ENCODE measurements at places on chromosomes 4 and X. TPM values are rescaled to one million over a fixed set of nuclear protein-coding genes. Genes with fewer than 3 reads are reported as not detected.
A peak's percentile ranks its signal among the peaks of the same experiment; 100 is the strongest.

- H3K27me3 ChIP-seq = peaks cover 6% of the 10 kb centered on the region
- no peaks in the 10 kb centered on the region for H3K36me3 ChIP-seq
- no peak for DNase-seq
- H3K27ac ChIP-seq = no peak overlapping the region
- no peaks in the 10 kb centered on the region for H3K4me1 ChIP-seq
Observed at GRCh38 chr4:72318421-72319170, 250.4 kb downstream of the ADAMTS3 start.

DNA sequence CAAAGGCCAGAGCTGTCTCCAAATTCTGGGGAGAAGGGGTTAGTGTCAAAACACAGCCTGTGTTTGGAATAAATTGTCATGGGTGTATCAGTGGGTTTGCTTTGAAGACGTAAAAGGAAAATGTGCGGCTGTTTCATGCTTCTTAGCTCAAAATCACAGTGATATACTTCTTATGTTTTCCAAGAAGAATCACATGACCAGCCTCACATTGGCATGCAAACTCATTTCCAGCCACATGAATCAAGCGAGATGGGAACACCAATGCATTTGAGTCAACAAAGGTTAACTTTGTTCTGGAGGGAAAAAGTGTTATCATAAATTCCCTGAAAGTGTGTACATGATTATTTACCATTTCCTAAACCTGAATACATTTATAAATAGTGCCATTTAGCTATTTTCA lies 19.0 kb upstream of the SPP1 start:
- no peaks in the 10 kb centered on the region for H3K36me3 ChIP-seq
- H3K4me3 ChIP-seq = no peak overlapping the region
- no peak for DNase-seq

DNA sequence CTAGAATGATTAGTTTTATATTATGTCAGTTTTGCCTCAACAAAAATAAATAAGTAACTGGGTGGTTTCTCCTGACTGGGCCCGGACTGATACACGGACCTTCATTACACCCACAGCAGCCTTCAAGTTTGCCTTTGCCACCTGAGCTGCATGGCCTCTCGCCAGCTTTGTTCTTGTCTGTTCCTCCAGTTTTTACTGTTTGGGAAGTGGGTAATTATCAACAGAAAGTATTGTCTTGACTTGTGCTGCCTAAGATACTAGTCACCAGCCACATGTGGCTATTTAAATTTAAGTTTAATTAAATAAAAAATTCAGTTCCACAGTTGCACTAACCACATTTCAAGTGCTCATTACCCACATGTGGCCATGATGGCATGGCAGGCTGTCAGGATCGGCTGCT lies 74.7 kb upstream of the INTU start:
- DNase-seq = no peak
- no peaks in the 10 kb centered on the region for H3K4me1 ChIP-seq
- no peaks in the 10 kb centered on the region for H3K36me3 ChIP-seq
- H3K27ac ChIP-seq = no peak overlapping the region

- no peaks in the 10 kb centered on the region for H3K4me1 ChIP-seq
- no peak overlapping the region for H3K27ac ChIP-seq
- H3K27me3 ChIP-seq = no peaks in the 10 kb centered on the region
- DNase-seq = no peak
- H3K36me3 ChIP-seq = no peaks in the 10 kb centered on the region
Observed at GRCh38 chr4:127204322-127204721, 428.4 kb upstream of the INTU start.

- H3K4me3 ChIP-seq = no peak overlapping the region
- H3K27ac ChIP-seq = no peak overlapping the region
- DNase-seq = no peak
- peaks cover 6% of the 10 kb centered on the region for H3K4me1 ChIP-seq
- H3K27me3 ChIP-seq = peaks cover 46% of the 10 kb centered on the region
- no peaks in the 10 kb centered on the region for H3K36me3 ChIP-seq
Observed at GRCh38 chr4:4868758-4869723, 9.6 kb downstream of the MSX1 start.

DNA sequence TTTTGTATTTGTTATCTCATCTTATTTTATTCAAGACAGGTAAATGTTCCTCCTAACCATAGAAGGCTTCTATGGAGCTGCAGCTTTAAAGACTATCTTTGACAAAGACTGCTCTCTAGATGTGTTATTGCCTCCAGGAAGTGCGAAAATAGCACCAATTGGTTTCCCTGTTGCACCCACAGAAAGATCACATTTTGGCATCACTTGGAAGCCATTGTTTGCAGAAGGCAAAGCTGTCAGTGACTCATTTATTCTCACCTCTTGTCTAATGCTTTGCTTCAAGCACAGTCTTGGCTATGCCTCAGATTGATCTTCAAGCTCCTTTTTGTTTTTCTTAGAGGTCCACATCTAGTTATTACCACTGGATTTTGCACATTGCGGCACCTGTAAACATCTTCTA lies 150.3 kb downstream of the PCDH7 start:
- no peaks in the 10 kb centered on the region for H3K27me3 ChIP-seq
- H3K27ac ChIP-seq = no peak overlapping the region
- no peaks in the 10 kb centered on the region for H3K4me1 ChIP-seq
- H3K36me3 ChIP-seq = no peaks in the 10 kb centered on the region
- DNase-seq = no peak

- H3K36me3 ChIP-seq = no peaks in the 10 kb centered on the region
- H3K27ac ChIP-seq = no peak overlapping the region
- no peak for DNase-seq
- no peaks in the 10 kb centered on the region for H3K4me1 ChIP-seq
- H3K27me3 ChIP-seq = no peaks in the 10 kb centered on the region
- H3K4me3 ChIP-seq = no peak overlapping the region
Observed at GRCh38 chr4:158189422-158189821, 16.6 kb upstream of the GASK1B start.

DNA sequence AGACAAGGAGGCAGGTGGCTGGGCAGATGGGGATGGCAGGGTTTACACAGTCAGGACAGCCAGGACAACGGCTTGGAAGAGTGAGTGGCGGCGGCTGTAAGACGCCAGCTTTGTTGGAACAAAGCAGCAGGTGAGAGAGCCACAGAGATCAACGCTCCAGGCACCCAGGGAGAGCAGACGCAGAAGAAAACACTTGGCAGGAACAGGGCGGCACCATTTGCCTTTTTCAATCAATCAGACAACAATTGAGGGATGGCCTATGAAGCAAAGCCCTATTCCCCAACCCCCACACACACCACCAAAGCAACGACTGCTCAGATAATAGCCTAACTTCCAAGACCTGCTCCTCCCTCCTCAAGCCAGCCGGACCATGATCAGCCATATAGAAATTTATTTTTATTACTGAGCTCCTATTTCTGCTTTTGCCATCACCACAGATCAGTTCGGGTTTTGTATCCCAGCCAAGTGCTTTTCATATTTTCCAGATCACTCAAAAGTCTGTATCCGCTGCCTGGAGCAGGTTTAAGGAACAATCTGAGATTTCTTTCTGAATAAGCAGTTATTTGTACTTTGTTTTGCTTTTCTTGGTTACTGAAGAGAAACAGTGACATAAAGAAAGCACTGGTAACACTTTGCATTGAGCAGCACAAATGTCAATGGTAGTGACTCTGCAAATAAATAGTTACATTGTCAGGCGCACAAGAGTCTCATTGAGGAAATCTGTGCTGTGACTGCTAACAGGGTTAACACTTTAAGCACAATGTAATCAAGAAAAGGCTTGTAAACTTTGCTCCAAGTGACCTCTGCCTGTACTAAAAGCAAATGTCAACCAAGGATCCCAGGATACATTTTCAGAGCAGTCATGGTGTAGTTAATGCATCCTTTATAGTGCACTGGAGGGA lies 81.8 kb upstream of the RBPJ start:
- no peaks in the 10 kb centered on the region for H3K27me3 ChIP-seq
- H3K36me3 ChIP-seq = no peaks in the 10 kb centered on the region
- no peak overlapping the region for H3K4me3 ChIP-seq
- H3K4me1 ChIP-seq = peaks cover 4% of the 10 kb centered on the region
- no peak for DNase-seq

DNA sequence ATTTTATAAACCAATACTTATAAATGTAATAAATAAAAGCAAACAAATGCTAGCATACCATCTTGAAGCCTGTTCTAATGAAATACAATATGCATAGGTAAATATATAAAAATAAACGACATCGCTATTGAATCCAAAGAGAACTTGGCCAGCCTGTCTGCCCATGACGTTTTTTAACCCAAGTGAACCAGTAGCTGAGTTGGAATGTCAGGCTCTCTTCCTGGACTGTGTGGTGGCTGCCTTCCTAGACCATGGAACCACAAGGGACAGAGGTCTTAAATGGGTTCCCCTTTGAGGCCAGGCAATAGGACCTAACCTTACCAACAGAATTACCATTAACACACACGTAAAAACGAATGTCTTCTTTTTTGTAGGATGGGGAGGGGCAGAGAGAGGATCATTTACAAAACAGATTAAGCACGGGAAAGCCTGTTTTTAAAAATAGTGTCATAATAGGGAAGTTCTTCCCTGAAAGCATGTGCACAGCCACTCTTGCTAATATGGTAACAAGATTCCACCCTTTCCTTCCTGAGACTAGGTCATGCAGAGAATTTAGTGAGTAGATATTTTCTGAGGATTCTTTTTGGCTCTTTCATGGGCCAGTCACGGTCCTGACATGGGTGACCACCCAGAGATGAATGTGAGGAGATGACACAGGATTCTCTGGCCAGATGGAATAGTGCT lies 69.4 kb upstream of the ACSL1 start:
- no peak for DNase-seq
- H3K36me3 ChIP-seq = no peaks in the 10 kb centered on the region
- H3K4me3 ChIP-seq = no peak overlapping the region
- H3K27me3 ChIP-seq = no peaks in the 10 kb centered on the region

DNA sequence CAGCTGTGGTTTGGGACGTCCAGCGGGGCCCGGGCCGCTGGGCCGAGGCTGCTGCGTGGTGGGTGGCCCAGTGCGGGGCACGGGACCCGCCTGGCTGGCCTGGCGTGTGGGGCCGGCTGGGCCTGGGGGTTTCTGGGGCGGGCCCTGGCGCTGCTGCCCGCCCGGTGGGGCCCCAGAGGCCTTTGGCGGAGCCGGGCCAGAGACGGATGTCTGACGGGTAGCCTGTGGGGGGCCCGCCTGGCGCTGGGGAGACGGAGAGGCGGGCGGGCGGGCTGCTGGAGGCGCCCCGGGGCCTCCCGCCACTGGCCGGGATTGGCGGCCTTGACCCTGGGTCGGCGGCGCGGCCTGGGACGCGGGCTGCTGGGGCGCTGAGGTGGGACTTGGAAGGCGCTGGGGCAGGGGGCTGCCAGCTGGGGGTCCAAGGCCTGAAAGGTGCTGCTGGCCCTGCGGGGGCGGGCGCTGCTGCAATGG lies 8.1 kb upstream of the TIMP1 start:
- peaks cover 8% of the 10 kb centered on the region for H3K4me1 ChIP-seq
- DNase-seq = no peak
- no peak overlapping the region for H3K27ac ChIP-seq
- H3K4me3 ChIP-seq = no peak overlapping the region
- peaks cover 12% of the 10 kb centered on the region for H3K36me3 ChIP-seq

- H3K27ac ChIP-seq = no peak overlapping the region
- no peaks in the 10 kb centered on the region for H3K27me3 ChIP-seq
- H3K4me3 ChIP-seq = no peak overlapping the region
- DNase-seq = no peak
Observed at GRCh38 chrX:19727887-19728648, 159.3 kb downstream of the SH3KBP1 start.

DNA sequence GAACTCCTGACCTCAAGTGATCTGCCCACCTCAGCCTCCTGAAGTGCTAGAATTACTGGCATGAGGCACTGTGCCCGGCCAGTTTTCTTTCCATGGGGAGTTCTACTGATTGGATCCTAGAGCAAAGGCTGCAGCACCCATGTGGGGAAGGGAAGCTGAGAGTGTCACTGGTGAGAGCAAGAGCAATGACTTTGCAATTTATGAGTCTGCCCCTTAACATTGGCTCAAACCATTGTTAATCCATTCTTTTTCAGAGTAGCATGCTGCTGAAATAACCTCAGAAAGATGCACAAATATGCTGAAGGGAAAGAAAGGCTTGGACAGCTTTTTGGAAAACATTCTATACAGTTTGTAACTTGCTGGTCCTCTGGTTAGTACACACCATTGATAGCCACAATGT lies 116.4 kb upstream of the PPARGC1A start:
- no peak for DNase-seq
- H3K27me3 ChIP-seq = no peaks in the 10 kb centered on the region
- H3K27ac ChIP-seq = no peak overlapping the region
- no peaks in the 10 kb centered on the region for H3K4me1 ChIP-seq

DNA sequence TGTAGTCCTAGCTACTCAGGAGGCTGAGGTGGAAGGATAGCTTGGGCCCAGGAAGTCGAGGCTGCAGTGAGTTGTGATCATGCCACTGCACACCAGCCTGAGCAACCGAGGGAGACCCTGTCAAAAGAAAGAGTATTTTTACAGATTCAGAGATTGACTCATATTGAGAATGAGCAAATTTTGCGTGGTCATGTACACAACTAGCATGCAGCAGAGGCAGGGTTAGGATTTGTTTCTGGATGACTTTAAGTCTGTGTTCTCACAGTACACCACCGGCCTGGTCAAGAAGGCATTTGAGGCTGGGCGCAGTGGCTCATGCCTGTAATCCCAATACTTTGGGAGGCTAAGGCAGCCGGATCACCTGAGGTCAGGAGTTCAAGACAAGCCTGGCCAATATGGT lies 44.8 kb upstream of the CBR4 start:
- H3K27ac ChIP-seq = no peak overlapping the region
- no peak for DNase-seq
- H3K27me3 ChIP-seq = no peaks in the 10 kb centered on the region
- no peaks in the 10 kb centered on the region for H3K4me1 ChIP-seq
- no peak overlapping the region for H3K4me3 ChIP-seq
- no peaks in the 10 kb centered on the region for H3K36me3 ChIP-seq

DNA sequence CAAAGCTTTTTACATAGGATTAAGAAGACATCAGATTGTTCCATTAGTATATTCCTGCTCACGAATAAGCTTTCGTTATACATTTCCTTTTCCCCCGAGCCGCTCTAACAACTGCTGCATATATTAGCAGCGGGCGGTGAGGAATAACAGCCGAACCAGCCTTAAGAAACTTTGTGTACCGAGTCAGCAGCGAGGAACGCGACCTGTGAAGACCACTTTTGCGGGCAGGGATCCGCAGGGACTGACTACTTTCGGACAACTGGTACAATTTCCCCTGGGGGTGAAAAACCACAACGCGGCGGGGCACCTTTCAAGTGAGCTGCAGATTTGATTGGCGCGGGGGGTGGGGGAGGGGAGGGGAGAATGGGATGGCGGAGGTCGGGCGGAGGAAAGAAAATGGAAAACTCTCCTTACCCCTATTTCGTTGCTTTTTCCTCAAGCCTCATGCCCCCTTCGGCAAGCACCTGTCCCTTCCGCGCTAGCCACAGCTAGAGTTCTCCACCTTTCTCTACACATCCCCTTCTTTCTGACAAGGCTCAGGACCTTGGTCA lies 5.9 kb upstream of the PITX2 start:
- no peak overlapping the region for H3K4me3 ChIP-seq
- H3K36me3 ChIP-seq = no peaks in the 10 kb centered on the region
- H3K27ac ChIP-seq = no peak overlapping the region
- peaks cover 5% of the 10 kb centered on the region for H3K4me1 ChIP-seq
- H3K27me3 ChIP-seq = peaks cover 80% of the 10 kb centered on the region

GRCh38 chrX:74924449-74925224 lies 615 bp downstream of the NEXMIF start:
- H3K27ac ChIP-seq = peak overlapping the region; percentile 4
- no peaks in the 10 kb centered on the region for H3K4me1 ChIP-seq
- DNase-seq = peak; percentile 18
- H3K36me3 ChIP-seq = no peaks in the 10 kb centered on the region
- H3K27me3 ChIP-seq = no peaks in the 10 kb centered on the region
- peak overlapping the region; percentile 40 for H3K4me3 ChIP-seq

The CASP3 gene
- total RNA-seq = 24.9 TPM

The NUP62CL gene
- 2.3 TPM for total RNA-seq

The CLOCK gene
- total RNA-seq = 15.2 TPM

The SSX2B gene
- not detected for total RNA-seq

The LRP2BP gene
- 1.9 TPM for total RNA-seq

The KCNE5 gene
- 0.22 TPM for total RNA-seq

The ADH1B gene
- total RNA-seq = not detected

Data from CD4-positive, alpha-beta memory T cell (primary cell).